Skin of body (tissue), 3 donors: ENCODE measurements at places on chromosomes 2 and 18. TPM values are rescaled to one million over a fixed set of nuclear protein-coding genes. Genes with fewer than 3 reads are reported as not detected.

The ABHD1 gene
- 0.10 TPM for total RNA-seq

DNA sequence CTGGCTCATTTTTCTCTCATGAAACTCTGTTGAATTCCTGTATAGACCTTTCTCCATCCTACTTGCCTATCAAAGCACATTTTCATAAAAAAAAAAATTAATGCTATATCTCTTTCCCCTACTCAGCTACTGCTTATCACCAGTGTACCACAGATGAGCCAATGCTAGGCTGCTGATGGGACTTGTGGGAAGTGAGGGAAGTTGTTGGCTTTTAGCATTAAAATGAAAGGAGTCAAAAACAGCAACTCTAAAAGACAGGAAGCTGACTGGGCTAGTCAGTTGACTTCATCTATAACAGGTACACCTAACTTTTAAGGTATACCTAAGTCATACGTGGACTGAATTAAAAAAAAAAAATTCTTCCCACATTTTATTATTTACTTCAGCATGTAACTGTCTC, 102.1 kb downstream of the FAM117B start:
- DNase-seq: no peak

The AGFG1 gene
- total RNA-seq: 27.1 TPM

GRCh38 chr2:158716921-158717320, 78.2 kb upstream of the DAPL1 start:
- DNase-seq: no peak

DNA sequence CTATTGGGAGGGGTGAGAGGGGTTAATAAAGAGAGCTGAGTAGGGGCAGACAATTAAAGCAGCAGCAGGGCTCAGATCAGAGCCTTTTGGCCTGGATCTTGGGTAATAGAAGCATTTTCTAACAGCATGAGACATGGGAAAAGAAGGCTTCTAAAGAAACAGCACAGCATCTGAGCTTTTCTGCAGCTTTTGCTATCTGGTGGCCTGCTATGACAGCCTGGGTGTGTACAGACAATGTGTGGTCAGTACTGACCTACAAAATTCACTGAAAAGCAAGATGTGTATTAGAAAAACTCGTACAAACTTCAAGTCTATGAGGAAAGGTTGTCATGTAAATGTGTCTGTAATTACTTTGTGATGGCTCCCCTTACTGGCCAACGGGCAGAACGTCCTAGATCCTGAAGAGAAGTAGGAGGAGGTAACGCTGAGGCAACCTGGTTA, 95.6 kb downstream of the GALNT3 start:
- DNase-seq: peak; percentile 31

DNA sequence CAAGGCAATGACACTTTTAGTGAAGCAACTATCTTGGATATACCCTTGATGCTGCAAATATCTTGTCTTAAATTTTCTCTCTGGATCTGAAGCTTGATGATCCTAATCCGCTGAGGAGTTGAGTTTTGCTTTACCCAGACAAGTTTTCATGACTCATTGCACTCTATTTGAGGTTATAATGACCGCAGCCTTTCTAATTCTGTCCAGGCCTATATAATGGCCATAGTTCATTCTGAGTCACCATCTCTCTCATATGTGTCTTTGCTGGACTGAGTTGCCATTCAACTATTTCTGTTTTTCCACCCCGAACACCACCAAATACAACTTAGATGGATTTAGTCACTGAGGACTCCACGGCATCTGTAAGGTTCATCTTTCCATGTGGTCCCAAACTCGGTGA, 802.1 kb upstream of the FAM98A start:
- no peak for DNase-seq

DNA sequence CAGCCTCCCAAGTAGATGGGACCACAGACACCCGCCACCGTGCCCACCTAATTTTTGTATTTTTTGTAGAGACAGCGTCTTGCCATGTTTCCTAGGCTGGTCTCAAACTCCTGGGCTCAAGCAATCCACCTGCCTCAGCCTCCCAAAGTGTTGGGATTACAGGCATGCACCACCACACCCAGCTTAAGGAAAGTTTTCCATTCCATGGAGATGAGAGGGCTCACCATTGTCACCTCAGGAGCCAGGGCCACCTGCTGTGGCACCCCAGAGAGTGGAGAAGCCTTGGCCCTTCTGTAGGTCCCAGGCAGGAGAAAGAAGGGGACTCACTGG, 4.6 kb downstream of the SLC35F6 start:
- DNase-seq: no peak

DNA sequence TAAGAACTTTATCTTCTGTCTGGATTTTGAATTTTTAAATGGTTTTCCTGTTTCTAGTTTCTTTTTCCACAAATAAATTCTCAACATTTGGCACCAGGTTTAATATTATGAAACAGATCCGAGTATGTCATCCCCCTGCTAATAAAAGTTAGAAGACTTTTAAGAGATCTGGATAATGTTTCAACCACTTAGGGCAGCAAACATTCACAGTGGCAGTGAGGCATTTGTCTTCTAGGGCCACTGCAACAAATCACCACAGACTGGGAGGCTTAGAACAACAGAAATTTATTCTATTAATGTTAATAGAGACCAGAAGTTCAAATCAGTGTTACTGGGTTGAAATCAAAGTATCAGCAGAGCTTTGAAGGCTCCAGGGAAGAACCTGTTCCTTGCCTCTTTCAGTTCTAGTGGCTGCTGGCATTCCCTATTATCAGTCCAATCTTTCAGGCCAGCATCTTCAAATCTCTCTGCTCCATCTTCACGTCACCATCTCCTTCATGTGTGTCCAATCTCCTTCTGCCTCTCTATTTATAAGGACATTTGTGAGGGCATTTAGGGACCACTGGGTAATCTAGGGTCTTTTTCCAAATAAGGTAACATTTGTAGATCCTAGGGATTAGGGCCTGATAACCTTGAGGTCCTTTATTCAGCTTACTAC, 23.4 kb downstream of the ACSL3 start:
- DNase-seq: no peak

The SFT2D3 gene
- total RNA-seq: 5.6 TPM

- DNase-seq: peak; percentile 11
Measured at GRCh38 chr2:62136956-62137830, 58.7 kb upstream of the B3GNT2 start.

GRCh38 chr2:124988794-124989193, 963.7 kb downstream of the CNTNAP5 start:
- no peak for DNase-seq

DNA sequence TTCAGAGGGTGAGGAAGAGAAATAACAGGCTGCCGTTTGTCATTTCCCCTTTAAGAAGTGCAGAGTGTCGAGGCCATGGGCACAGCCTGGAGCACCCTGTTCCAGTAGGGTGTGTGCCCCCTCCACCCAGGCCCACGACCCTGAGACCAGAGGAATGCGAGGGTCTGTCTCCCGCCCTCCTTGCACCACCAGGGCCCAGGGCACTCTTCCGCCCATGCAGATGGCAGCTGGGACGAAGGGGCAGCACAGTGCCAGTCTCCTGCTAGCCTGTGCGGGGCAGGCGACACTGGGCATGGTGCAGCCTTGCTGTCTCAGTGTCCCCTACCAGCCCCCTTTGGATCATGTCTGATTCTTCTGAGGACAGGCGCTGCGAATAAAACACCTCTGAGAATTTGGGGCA, 15.8 kb upstream of the PDIA6 start:
- DNase-seq: no peak

DNA sequence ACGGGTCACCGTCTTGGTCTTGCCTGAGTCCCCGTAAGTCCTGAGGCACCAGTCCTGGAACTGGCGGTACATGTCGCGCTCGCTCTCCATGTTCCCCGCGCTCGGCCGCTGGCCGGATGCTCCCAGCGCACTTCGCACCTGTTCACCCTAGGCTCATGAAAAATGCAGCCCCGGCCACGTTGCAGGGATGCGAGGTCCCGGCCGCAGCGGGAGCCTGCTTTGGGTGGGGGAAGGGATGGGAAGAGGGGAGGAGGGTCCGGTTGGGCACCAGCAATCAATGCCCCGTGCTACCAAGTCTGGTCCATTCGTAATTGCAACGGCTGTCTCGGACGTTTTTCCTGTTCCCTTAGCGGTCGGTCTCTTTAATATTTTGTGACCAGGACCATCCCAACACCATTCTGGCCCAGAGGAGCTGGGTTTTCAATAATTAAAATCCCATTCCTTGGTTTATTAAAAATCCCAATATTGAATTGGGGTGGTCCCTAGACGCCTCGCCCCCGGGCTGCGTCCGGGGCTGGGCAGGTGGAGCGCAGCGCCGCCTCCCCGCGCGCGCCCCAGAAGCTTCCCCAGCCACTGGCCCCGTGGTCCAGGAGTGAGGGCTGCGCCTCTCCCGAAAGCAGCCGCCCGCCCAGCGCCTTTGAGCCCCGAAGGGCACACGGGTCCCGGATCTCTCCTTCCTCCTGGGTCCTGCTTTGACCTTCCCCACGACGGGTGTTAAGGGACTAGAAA, 1.4 kb downstream of the NOL4 start:
- DNase-seq: no peak

DNA sequence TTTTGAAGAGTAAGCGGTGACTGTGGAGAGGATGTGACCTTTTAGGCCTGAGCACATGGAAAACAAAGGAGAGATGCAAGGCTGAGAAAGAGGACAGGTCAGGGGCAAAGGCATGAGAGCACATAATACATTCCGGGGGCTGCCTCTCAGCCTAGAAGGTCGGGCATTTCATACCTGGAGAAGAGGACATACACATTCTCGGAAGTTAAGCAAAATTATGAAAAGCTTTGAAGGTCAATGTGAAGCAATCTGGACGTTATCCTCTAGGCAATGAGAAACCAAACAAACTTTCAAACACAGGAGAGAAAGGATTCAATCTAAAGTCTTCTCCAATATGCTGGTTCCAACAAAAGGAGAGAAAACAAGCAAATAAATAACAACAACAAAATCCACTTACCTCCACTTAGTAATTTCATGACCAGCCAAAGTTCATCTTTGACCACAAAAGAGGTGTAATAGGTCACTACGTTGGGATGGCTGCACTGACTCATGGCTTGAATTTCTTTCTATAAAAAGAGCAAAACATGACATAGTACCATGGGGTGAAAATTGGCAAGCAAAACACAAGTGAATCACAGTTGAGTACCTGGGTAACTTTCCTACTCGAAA, 80.4 kb downstream of the STK39 start:
- no peak for DNase-seq

The TMEM198 gene
- total RNA-seq: 0.99 TPM

The CCL20 gene
- 33.2 TPM for total RNA-seq

The MC4R gene
- not detected for total RNA-seq

GRCh38 chr2:168694866-168695265, 107.6 kb upstream of the NOSTRIN start:
- no peak for DNase-seq

- DNase-seq: no peak
Measured at GRCh38 chr2:71502941-71503738, 49.8 kb downstream of the DYSF start.
